ELF-1 (cell line): ENCODE measurements at places on chromosomes 13 and 19.

DNA sequence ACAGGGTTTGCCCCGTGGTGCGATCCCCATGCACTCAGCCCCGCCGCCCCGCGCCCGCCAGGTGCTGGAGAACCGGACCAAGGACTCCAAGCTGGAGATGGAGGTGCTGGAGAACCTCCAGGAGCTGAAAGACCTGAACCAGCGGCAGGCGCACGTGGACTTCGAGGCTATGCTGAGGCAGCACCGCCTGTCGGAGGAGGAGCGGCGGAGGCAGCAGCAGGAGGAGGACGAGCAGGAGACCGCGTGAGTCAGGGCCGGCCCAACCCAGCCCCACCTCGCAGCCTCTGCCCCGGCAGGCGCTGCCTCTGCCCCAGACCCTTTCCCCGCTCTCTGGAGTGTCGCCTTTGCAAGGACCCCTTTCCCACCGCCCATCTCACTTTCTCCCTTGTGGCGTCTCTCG is 11.3 kb downstream of the YJU2 start:
- DNase-seq: no peak

- DNase-seq: peak; percentile 52
Measured at GRCh38 chr19:52190487-52191293, 838 bp downstream of the PPP2R1A start.

DNA sequence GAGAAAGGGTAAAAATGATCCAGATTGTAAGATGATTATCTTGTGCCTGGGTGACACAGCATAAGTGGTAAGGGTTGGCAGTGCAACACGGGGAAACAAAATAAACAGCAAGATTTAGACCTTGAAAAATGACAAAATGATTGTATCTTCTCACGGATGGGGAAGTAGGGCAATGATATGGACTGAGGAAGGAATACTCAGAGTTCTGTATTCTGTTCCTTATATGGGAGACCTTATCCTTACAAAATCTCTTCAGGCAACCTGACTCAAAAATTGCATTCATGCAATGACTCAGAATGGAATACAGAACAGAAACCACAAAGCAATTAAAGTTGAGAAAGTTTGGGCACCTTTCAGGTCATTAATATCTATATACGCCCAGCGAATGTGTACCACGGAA is 149.0 kb downstream of the HS6ST3 start:
- no peak for DNase-seq

- no peak for DNase-seq
Measured at GRCh38 chr13:44032802-44033201, 153.1 kb downstream of the LACC1 start.

DNA sequence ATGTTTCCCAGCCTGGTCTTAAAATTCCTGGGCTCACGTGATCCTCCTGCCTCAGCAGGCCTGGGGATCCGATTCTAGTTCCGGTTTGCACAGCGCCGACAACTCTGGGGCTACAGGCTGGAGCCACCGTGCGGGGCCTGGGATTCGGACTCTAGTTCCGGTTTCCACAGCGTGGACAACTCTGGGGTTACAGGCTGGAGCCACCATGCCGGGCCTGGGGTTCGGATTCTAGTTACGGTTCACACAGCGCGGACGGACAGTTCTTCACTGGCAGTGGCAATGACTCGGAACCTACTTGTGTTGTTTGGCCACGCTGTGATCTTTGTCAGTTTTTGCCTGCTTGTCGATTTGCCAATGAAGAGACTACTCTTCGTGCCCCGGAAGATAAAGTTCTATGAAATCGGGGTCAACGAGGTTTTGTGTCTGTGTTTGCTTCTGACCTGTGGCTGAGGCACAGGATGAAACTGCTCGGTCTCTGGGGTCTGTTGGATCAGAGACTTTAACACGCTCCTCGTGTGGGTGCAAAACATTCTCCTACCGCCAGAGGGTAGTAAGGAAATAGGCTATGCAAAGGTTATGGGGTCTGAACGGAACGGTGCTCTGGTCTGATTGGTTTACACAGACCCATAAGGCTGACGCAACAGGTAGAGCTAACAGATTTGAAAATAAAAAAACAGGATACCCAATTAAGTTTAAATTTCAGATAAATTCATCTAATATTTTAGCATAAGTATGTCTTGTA is 12.1 kb upstream of the ZSCAN1 start:
- peak; percentile 63 for DNase-seq

DNA sequence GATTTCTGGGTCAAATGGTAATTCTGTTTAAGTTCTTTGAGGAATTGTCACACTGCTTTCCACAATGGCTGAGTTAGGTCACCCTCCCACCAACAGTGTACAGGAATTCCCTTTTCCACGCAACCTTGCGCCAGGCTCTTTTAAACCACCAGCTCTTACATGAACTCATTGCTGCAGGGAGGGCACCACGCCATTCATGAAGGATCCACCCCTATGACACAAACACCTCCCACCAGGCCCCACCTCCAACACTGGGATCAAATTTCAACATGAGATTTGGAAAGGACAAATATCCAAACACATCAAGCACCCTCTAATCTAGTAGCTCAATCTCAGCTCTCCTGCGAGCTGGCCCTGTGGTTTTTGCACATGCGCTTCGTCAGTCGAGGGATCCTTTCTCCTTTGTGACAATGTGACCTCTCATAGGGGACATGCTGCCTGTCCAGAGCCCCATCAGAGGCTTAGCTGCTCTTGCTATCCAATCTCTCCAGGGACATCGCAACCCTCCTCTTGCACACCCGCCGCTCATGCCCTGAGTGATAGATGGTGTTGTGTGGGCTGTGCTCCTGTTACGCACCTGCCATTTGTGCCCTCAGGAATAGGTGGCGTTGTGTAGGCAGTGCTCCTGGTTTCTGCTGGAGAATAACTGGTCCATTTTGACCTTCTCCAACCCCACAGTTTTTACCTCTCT is 328.0 kb downstream of the UQCRFS1 start:
- peak; percentile 32 for DNase-seq

- no peak for DNase-seq
Measured at GRCh38 chr19:2048959-2049740, 1.9 kb downstream of the MKNK2 start.

- no peak for DNase-seq
Measured at GRCh38 chr13:81480634-81481033, 1139.7 kb upstream of the SPRY2 start.

DNA sequence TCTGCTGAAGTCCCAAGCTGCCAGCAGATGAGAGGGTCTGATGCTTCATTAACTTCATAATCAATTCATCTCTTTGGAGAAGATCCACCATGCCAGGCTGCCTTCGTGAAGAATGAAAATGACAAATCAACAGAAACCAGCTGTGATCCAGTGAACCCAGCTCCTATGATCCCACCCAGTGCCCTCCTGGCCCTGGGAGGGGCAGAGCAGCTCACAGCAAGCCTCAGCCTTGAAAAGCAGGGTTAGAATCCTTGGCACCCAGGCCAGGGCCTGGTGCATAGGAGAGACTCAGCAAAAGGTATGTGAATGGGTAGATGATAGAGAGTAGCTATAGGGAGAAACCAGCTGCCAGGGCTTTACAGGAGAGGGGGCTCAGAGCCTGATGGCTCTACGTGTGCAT is 43.6 kb upstream of the UQCRFS1 start:
- no peak for DNase-seq

- DNase-seq: no peak
Measured at GRCh38 chr19:43776286-43776685, 4.5 kb downstream of the KCNN4 start.

DNA sequence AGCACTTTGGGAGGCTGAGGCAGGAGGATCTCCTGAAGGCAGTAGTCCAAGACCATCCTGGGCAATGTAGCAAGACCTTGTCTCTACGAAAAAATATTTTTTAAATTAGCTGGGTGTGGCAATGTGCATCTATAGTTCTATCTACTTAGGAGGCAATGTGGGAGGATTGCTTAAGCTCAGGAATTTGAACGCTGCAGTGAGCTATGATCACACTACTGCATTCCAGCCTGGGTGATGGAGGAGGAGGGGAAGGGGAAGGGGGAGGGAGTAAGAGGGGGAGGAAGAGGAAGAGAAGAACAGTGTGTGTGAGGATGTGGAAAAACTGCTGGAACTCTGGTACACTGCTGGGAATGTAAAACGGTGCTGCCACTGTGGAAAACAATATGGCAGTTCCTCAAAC is 9.2 kb upstream of the CLIP3 start:
- peak; percentile 24 for DNase-seq

- DNase-seq: no peak
Measured at GRCh38 chr13:111165241-111166010, 50.3 kb downstream of the ARHGEF7 start.

GRCh38 chr19:35162471-35163326 is 8.2 kb downstream of the FXYD5 start:
- peak; percentile 83 for DNase-seq

DNA sequence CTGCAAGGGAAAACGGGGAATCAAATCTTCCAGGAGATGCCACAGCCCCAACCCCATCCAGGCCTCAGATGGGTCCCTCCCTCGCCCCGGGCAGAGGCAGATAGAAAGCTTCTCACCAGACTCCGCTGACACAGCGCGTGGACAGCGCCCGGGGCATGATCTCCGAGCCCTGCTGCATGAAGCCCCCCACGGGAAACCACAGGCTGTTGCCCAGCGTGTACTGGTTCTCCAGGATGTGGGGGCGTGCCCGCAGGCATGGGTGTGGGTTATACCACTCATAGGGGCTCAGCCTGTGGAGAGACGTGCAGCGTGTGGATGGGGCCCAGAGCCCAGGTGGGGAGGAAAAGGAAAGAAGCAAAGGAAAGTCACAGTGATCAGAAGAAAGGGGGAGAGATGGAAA is 27.2 kb upstream of the ATP1A3 start:
- DNase-seq: peak; percentile 21

GRCh38 chr19:5567360-5567969 is at the start of gene TINCR:
TINCR (minus strand) TSS chr19:5567953.
- DNase-seq: peak; percentile 65

DNA sequence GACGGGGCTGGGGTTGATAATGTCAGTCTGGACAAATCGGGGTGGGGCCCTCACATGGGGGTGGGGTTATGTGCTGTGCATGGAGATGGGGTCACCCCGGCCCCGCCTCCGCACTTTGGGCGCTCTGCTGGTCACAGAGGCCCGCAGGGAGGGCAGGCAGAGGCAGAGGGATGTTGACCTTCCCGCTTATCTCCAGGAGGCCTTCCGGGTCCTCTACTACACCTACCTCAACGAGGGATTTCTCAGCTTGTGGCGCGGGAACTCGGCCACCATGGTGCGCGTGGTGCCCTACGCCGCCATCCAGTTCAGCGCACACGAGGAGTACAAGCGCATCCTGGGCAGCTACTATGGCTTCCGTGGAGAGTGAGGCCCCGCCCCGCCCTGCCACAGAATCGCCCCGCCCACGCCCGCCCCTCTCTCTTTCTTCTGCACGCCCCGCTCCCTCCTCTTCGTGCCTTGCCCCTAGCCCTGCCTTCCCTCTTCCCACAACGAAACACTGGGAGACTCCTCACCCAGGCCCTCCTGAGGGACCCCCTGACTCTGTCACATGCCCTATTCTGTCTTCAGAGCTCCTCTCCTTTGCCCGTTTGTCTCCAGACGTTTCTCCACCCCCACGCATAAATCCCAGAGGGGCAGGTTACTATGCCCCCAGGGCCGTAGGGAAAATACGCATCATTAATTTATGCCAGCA is 32.8 kb downstream of the TMEM161A start:
- no peak for DNase-seq

DNA sequence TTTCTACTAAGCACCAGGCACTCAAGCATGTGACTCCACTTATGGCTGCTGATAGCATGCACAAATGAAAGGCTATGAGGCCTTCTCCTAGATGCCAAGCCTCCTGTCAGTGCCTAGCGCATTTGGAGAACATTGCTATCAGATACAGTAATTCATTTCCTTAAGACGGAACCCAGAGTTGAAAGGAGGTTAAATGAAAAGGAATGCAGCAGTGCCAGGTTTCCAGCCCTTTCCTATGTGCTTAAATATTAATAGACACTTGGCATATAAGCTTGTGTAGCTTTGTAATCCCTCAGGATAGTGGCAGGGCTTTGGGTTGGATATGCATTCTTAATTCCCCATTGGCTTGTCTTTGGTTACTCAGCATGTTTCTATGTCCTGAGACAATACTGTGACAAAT is 140.1 kb upstream of the FRY start:
- no peak for DNase-seq

- no peak for DNase-seq
Measured at GRCh38 chr19:3456925-3457527, 23.3 kb downstream of the SMIM24 start.

- no peak for DNase-seq
Measured at GRCh38 chr19:48479686-48480085, 10.5 kb downstream of the CYTH2 start.

DNA sequence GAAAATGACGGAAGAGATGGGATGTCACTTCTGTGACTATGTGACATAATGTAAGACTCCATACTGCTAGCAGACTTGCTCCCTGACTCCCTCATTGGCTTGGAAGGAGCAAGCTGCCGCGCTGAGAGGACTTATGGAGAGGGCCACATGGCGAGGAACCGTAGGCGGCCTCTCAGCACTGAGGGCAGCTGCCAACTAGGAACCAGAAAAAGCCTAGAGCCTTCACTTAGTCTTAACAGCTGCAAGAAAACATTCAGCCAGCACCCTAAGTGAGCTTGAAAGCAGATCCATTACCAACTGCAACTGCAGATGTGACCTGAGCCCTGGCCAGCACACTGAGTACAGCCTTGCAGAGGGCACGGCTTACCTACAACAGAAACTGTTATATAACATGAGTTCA is 33.9 kb downstream of the USP12 start:
- no peak for DNase-seq

DNA sequence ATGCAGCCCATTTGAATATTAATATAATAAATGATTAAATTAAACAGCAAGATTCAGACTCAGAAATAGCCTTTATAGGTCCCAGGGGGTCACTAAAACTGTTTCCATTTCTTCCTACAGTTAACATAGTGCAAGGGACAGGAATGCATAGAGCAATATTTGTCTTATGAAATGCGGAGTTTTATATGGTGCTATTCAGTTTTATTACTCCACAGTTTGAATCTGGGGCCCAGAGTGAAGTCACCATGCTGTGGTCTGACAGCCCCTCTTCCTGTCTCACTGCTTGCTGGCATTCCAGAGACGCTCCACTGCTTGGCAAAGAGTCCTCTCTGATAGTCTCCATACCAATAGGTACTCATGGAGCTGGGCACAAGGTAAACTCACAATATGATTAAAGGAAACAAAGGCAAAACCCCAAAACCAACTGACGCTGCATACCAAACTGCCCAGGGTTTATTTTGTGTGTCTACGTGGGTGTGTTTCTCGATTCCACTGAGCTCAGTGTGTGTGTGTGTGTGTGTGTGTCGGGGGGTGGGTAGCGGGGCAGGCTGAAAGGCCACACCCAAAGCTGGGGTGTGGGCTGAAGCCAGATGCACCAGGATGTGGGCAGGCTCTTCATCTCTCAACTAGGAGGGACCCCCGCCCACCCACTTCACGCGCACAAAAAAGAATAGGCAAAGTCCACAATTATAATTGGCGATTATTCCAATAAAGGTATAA is 277.9 kb downstream of the TSHZ3 start:
- DNase-seq: no peak

DNA sequence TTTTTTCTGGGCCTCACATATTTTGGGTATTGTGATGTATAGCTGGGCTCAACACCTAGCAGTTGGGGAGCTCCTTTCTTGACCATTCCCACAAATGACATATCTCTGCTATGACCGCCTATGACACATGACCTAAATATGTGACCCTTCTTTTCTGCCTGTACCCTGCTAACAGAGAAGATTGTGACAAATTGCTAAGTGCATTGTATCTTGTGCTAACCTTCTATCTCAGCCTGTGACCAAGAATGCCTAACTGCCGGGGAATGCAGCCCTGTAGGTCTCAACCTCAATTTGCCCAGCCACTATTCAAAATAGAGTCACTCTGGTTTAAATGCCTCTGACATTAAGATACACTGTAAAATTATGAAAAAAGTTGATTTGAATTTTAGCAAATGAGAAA is 6.8 kb upstream of the ZNF429 start:
- DNase-seq: no peak
